ENCODE measurements at places on chromosomes 7 and 10.

DNA sequence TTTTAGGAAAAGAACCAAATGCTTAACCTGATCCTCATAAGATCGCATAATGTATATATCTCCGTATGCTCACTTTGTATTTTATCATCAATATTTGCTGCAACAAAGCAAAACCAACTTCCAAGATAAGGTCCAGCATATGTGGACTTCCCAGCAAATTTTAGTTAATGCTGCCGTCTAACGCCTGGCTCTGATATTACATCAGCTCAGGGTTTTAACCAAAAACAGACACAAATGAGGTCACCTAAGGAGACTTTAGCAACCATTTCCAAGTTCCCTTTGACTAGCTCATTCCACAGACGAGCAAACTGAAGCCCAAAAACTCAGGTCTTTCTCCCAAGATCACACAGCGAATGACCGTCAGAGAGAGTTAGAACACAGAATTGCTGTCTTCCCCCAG is 59.4 kb upstream of the UCN3 start:
- no peak for DNase-seq

GRCh38 chr7:132575982-132576720 is at the start of gene PLXNA4:
Gene PLXNA4, minus strand, starts transcription at chr7:132576470. Its CDS starts 67,777 bp downstream, at chr7:132508693.
- no peak for DNase-seq

DNA sequence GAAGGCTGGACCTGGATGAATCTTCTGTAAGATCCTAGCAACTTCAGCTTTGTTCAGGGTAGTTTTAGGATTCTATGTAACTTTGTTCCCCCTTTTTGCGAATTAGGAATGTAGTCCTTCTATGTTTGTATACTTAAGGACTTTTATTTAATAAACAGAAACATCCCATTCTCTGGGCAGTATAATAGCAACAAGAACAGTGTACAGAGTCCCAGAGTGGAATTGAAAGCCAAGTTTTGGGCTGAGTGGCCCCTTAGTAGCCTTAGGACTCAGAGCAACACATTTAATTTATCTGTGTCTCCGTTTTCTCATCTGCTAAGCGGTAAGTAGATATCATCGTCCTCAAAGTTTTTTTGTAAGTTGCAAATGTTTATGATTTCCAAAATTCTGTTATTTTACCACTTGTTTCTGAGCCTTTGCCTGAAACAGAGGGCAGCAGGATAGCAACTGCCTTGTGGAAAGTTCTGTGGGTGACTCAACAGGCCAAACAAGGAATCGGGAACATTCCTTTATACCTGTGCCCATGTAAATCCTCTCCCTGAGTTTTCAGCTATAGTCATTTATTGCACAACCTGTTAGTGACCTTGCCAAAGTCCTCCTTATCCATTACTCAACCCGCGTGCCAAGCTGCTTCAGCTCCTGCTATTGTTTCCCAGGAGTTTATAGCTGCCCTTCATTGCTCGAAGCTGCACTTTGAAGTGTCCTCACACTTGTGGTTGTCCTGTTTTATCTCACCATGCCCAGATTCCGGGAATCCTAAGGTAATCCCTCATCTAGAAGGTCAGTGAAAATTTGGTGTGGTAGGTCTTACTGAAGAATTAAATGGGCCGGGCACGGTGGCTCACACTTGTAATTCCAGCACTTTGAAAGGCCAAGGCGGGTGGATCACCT is 199.1 kb upstream of the AHR start:
- no peak for DNase-seq

DNA sequence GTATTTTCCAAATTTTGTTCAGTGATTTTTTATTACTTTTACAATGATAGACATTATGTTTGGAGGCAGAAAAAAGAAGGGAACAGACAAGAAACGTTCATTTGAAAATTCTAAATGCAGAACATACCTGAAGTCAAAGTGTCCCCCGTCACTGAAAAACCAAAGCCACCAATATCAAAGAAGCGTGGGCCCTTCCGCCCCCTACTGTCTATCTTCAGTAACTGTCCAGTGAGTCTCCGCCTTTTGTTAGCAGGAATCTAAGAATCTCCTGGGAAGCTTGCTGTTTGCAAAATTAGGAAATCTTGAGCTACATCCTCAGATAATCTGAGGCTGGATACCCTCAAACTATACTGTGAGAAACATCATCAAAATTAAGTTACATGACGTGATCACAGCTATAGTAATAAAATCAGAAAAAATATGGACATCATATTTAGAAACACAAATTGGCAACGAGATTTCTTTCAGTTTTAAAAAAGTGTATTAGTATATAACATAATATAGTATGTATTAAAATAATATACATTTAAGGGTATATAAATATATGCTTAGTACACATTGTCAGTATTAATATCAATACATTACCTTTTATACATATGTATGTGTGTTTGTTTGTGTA is 169.3 kb upstream of the AKR1E2 start:
- peak; percentile 35 for DNase-seq

- no peak for DNase-seq
Observed at GRCh38 chr10:31087011-31087410, 55.3 kb upstream of the ZNF438 start.

GRCh38 chr7:137628216-137628615 is 218.6 kb downstream of the DGKI start:
- no peak for DNase-seq

GRCh38 chr7:90708841-90709317 is 112.8 kb downstream of the CDK14 start:
- no peak for DNase-seq

DNA sequence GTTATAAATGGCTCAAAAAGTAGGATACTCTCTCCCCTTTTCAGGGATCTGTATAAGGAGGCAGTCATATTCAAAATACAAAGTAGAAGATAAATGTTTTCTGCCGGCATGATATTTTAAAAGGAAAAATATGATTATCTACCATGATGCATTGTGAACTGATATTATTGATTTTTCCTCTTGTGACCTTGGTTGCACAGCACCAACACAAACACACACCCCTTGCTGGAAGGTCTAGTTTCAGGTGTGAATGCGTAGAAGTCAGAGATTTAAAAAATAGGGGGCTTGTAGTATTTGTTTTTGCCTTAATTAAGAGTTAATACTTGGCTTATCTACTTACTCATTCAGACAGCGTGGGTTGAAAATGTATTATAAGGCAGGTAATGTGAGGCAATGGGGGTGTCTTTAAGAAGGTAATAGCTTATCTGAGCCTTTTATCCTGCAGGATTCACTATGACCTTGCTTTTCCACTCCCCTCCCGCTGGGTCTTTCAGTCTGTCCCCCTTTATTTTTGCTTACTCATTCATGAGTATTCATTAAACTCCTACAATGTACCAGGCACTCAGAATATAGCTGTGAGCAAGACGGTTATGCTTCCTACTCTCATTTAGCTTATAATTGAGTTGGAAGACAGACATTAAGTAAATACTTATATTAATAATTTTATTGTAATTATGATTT is 390.6 kb downstream of the SDK1 start:
- no peak for DNase-seq

- no peak for DNase-seq
Observed at GRCh38 chr7:17500736-17501135, 202.3 kb downstream of the AHR start.

DNA sequence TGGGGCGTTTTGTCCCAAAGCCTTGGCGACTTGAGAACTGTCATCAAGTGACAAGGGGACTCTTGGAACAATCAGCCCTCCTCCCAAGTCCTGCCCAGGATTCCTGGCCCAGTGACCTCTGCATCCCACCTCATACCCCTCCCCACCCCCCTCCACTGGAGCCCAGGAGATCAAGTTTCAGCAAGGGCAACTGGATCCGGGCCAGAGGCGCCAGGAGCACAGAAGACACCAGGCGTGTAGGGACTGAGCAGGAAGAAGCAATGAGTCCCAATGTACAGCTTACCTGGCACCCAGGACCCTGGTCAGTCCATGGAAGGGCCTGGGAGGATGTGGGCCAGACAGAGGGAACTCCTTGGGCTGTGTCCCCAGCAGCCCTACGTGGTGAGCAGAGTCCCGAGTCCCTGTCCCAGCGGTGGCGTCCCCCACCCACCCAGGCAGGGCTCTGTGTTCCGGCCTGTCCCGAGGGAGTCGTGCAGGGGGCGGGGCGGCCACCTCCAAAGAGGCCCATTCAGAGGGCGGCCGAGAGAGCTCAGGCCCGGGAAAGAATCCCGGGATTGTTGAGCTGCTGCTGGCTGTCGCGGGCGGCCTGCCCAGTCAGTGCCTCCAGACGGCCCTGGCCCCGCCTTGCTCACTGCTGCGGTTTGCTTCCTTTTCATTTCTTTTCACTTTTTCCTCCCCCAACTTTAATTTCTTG is 254.1 kb downstream of the TNS3 start:
- DNase-seq: no peak

DNA sequence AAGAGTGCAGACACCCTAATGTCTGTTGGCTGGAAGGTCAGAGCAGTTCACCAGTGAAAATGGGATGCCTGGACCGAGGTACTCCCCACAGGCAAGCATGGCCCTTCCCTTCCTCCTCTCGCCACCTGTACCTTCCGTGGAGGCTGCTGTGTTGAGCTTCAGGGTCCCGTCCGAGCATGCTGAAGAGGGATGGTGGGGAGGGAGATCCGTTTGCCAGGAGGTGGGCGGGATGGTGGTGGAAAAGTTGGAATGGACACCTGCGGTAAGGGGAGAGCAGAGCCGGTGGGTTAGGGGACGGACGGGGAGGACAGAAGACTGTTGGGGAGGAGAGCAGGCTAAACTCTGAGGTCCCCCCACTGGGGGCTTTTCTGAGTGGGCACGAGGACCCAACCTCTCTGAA is 15.9 kb upstream of the ZNF777 start:
- no peak for DNase-seq

Measured in stimulated activated CD4-positive, alpha-beta T cell treated with anti-CD3 and anti-CD28 coated beads, Interleukin-12 subunit alpha, Interleukin-12 subunit beta, amount 100 ng/mL, for 4 hours (primary cell).